Choroid plexus epithelial cell (primary cell): ENCODE measurements at places on chromosomes 11 and 22.
A peak's percentile ranks its signal among the peaks of the same experiment; 100 is the strongest.

DNA sequence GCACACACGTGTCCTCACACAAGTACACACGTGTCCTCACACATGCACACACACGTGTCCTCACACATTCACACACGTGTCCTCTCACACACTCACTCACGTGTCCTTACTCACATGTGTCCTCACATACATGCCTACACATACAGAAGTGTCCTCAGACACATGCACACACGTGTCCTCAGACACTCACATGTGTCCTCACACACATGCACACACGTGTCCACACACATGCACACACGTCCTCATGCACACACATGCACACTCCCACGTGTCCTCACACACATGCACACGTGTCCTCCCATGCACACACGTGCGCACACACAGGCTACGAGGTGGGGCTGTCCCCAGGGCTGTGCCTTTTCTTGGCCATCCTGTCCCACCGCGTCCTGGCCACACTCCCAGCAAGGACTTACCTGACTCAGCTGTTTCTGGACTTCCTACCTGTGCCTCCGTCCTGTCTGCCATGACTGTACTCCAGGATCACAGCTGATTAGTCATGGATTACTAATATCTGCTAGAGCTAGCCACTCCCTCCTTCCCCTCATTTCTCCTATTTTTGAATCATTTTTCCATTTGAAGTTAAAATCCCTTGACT lies 990.2 kb downstream of the BRD1 start:
- DNase-seq = no peak

DNA sequence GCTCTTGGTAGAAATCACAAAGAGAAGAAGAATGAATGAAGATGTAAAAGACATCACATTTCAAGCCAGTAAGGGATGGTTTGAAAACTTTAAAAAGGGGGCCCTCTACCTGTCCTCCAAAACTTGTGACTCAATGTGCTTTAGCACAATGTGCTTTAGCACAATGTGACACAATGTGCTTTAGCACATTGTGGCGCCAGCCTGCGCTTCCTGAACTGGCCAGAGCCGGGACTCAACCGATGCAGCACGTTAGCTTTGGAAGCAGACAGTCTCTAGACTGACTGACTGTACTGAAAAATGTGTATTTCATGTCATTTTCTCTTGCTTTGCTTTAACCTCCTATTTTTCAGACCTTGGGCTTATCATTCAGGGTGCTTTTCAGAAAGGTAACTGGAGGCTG lies 63.5 kb downstream of the FAM83F start:
- DNase-seq = no peak

- DNase-seq = peak; percentile 82
These were observed 11.8 kb downstream of the TUB start for GRCh38 chr11:8092587-8093424.

- DNase-seq = no peak
These were observed 118.6 kb downstream of the KCNQ1 start for GRCh38 chr11:2563213-2564007.

DNA sequence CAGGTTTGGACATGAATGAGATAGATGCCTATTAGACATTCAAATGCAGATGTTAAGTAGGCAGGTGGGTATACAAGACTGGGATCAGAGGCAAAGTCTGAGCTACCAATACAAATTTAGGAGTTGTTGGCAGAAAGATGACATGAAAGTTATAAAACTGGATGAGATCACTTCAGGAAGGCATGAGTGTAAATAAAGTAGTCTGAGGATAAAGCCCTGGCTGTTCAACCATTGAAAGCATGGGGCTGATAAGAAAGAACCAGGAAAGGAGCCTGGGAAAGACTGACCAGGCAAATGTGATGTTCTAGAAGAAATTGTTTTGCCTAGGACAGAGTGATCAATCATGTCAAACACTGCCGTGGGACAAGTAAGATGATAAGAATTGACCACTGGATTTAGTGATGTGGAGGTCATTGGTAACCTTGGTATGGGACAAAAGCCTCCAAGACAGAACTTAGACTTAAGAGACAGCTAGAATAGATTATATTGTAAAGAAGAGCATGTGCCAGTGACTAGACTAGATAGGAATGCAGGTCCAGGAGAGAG lies 98.5 kb downstream of the EHF start:
- peak; percentile 26 for DNase-seq

- DNase-seq = no peak
These were observed 664.3 kb downstream of the BRD1 start for GRCh38 chr22:49163258-49163959.

GRCh38 chr11:106644824-106645223 lies 373.5 kb downstream of the GUCY1A2 start:
- peak; percentile 67 for DNase-seq

- DNase-seq = peak; percentile 79
These were observed 23.3 kb downstream of the ARL14EP start for GRCh38 chr11:30346068-30346688.

DNA sequence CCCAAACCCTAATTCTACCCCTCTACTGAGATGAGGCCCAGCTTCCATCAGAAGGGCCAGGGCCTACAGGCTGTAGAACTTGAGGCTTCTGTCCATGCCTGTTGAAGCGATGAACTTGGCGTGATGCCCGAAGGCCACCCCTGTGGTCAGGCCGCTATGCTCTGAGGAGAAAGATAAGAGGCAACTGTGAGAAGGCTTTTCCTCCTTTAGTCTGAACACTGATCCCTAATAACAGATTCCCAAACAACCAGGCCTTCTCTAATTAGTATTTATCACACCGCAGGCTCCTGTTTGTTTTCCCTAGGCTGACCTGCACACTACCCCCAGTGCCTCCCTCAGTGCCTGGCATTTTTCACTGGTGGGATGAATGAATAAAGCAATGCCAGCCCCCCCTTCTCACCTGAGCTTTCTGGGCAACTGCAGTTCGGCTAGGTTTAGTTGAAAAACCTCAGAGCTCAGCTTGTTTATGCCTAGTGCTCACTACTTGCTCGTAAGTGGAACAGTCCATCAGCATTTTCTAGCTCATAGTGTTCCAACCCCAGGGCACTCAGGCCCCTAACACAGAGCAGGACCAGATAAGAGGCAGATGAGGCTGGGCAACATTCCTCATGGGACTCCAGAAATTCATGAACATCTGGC lies 15.2 kb downstream of the PRPF19 start:
- peak; percentile 75 for DNase-seq

DNA sequence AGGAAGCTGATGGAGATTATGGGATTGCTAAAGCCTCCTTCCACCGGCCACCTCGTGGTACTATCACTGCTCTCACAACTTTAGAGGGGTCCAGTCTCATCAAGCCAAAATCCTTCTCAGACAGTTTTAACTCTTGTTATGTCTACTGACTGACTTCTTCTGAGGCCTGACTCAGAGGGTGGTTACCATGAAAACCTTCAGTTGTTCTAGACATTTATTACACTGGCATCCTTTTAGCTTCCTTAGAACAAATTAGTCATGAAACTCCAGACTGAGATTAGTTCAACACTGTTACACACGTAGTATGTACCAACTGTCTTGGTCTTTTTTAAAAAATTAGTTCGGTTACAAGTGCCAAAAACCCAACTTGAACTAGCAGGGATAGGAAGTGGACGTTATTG lies 7.5 kb downstream of the DIXDC1 start:
- DNase-seq = peak; percentile 89

- no peak for DNase-seq
These were observed 246.6 kb upstream of the B3GAT1 start for GRCh38 chr11:134658481-134659225.

DNA sequence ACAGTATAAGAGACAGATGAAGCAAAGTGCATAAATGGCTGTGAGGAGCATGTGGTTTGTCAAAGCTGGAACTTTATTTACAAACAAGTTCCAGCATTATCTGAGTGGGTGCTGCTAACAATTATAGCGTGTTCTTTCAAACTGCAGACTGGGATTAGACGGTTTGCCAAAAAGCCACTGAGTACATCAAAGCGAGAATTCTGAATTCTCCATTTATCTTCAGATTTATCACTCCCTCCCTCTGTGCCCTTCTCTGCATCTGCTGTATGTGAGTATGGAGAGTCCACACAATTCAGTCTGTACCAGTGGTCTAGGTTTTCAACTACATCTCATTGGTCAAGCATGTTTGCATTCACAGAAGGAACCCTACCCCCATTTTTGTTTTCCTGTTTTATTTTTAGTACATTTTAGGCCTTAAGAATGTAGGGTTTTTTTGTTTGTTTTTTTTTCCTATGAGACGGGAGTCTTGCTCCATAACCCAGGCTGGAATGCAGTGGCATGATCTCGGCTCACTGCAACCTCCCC lies 18.1 kb upstream of the INCENP start:
- DNase-seq = peak; percentile 74

GRCh38 chr11:18282626-18283025 lies 16.6 kb downstream of the SAA1 start:
- no peak for DNase-seq

DNA sequence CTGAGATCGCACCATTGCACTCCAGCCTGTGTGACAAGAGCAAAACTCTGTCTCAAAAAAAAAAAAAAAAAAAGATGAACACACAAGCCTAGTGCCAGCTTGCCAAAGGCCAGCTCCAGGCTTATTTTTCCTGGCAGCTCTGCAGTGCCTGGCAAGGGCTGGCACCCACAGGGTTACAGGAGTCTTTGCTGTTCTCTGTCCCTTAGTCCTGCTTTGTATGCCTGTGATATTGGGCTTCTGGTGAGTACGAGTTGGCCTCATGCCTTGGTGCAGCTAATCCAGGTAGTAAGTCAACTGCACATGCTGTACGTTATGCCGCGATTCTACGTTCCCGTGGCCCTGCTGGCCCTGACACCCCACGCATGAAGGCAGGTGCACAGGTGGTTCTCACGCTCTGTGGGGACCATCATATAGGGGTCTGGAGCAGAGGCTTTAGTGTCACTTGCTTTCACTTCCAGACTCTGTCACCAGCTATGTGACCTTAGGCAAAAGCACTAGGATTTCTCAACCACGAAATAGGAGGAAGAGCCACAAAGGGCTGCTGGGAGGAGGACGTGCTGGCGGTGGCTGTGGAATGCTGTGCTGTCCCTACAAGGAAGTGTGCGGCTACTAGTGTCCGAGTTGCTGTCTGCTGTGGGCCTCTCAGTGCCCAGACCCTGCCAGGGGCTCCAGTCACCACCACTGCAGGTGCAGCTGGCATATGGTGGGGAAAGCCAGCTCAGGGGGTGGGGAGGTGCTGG lies 21.4 kb upstream of the RASL10A start:
- no peak for DNase-seq

DNA sequence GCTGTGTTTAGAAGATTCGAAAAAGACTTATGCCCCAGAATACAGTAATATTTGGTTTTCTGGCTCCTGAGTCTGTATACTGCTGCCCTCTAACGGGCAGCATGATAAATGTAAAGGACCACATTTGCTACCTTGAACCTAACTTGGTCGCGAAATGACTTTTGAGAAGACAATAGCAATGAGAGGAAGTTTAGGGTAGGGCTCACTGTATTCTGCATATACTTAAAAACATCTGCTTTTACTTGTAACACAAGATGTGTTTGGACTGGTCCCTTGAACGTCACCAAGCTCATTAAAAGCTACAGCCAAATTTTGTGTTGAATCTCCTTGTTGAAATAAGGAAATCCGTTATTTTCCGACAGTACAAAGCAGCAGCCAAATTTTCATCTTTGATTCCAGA lies 309.1 kb downstream of the SWAP70 start:
- peak; percentile 85 for DNase-seq

DNA sequence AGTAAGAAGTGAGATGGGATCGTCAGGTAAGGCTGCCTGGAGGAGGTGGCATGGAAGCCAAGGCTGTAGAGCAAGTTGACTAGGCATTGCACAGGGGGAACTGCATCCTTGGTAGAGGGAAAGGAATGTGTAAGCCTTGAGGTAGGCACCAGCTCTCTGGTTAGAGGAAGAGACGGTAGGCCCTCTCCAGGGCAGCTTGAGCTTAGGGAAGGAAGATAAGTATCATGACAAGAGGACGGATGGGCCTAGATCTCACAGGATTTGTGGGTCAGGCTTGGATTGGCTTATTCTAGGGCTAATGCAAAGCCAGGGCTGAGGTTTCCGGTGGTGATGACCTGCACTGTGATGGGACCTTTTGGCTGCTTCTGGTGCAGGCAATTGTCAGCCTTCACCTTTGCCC lies 1035.8 kb downstream of the TBC1D22A start:
- DNase-seq = no peak

- no peak for DNase-seq
These were observed 1.6 kb downstream of the PHF21B start for GRCh38 chr22:45008186-45008681.

GRCh38 chr11:116576526-116576925 lies 196.3 kb downstream of the BUD13 start:
- no peak for DNase-seq

DNA sequence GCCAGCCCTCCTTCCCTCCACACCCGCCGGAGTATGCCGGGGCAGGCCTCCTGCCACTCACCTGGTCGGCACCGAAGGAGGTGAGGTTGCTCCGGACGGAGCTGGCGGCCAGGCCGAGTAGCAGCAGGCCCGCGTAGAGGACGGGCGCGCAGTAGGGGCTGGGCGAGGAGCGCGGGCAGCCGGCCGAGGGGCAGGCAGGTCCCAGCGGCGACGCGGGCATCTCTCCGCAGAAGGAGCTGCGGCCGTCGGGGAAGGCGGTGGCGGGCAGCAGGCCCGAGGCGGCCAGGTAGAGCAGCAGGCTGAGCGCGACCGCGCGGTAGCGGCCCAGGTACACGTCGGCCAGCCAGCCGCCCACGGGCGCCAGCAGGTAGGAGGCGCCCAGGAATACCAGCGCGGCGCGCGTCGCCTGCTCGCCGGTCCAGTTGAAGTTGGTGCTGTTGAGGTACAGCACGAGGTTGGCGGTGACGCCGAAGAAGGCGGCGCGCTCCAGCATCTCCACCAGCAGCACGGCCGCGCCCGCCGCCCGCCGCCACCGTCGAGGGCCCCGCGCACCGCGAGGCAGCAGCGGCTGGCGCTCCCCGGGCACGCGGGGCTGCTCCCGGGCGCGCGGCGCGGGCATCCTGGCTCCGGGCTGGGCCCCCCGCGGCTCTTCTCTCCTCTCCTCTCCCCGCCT lies 907 bp downstream of the SLC15A3 start:
- DNase-seq = peak; percentile 17

- DNase-seq = no peak
These were observed 134.1 kb downstream of the CASP12 start for GRCh38 chr11:104763930-104764709.

- peak; percentile 15 for DNase-seq
These were observed 192.6 kb downstream of the HIPK3 start for GRCh38 chr11:33449798-33450197.

DNA sequence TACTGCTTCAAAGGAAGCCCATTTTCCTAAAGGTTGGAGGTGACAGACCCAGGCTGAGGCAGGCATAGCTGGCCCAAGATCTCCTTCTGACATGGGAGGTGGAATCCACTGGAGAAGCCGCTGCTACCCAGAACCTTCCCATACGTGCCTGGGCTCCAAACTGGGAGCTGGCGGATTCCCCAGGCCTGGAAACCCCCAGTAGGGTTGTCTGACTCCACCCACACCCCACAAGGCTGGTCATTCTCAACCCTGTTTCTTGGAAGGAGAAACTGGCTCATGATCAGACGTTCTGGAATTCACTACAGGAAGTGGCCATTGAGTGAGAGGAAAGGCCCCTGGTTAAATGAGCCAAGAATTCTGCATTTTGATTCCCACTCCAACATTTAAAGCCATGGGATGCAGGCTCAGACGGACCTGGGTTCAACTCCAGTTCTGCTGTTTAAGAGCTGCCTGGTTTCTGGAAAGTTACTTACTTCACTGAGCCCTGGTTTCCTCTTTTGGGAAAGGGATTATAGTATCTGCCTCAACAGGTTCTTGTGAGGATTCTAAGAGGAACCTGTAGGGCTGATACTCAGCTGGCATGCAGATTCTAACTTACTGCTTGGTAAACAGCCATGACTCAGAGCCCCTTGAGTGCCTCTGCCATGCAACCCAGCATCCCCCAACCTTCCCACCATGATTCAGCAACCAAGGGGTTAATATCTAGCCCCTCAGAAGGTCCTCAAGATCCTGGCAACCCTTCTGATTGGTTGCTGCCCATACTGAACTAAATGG lies 19.4 kb upstream of the TSKU start:
- peak; percentile 87 for DNase-seq
